ENCODE measurements at places on chromosomes 2 and 18. TPM values are rescaled to one million over a fixed set of nuclear protein-coding genes. Genes with fewer than 3 reads are reported as not detected.

The REG3G gene
- not detected for total RNA-seq

The SPHKAP gene
- not detected for total RNA-seq

The GALR1 gene
- total RNA-seq: not detected

The HOXD4 gene
- total RNA-seq: not detected

- H3K4me1 ChIP-seq: no peaks in the 10 kb centered on the region
- no peak overlapping the region for H3K4me3 ChIP-seq
- no peak for DNase-seq
- peaks cover 7% of the 10 kb centered on the region for H3K36me3 ChIP-seq
These were observed 32.3 kb downstream of the WDPCP start for GRCh38 chr2:63555931-63556330.

GRCh38 chr2:237732790-237733381 lies 65.7 kb upstream of the RBM44 start:
- H3K36me3 ChIP-seq: peaks cover 26% of the 10 kb centered on the region
- peak overlapping the region; percentile 28 for H3K27ac ChIP-seq
- H3K4me1 ChIP-seq: peaks cover 23% of the 10 kb centered on the region
- no peak for DNase-seq

DNA sequence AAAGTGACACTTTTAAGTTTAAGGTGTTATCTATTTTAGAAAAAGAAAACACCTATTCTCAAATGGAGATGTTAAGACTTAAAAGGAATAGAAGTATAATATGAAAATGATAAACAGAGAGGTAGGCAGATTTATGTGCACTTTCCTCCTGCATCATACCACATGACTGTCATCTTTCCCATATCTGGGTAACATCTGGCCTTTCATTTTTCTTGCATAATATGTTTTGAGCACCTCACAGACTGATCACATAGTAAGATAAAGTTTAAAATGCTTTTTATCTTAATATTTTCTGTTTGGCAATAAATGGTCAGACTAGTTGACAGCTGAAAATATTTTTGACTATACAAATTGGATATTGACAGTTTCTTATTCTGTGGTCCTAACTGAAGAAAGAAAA lies 1852.1 kb upstream of the PIK3C3 start:
- H3K27ac ChIP-seq: no peak overlapping the region
- H3K27me3 ChIP-seq: no peaks in the 10 kb centered on the region
- no peak overlapping the region for H3K4me3 ChIP-seq
- H3K4me1 ChIP-seq: no peaks in the 10 kb centered on the region

GRCh38 chr2:239399921-239400595 lies 762 bp downstream of the HDAC4 start:
- no peaks in the 10 kb centered on the region for H3K27me3 ChIP-seq
- DNase-seq: peak; percentile 25
- peaks cover 17% of the 10 kb centered on the region for H3K4me1 ChIP-seq
- no peaks in the 10 kb centered on the region for H3K36me3 ChIP-seq

DNA sequence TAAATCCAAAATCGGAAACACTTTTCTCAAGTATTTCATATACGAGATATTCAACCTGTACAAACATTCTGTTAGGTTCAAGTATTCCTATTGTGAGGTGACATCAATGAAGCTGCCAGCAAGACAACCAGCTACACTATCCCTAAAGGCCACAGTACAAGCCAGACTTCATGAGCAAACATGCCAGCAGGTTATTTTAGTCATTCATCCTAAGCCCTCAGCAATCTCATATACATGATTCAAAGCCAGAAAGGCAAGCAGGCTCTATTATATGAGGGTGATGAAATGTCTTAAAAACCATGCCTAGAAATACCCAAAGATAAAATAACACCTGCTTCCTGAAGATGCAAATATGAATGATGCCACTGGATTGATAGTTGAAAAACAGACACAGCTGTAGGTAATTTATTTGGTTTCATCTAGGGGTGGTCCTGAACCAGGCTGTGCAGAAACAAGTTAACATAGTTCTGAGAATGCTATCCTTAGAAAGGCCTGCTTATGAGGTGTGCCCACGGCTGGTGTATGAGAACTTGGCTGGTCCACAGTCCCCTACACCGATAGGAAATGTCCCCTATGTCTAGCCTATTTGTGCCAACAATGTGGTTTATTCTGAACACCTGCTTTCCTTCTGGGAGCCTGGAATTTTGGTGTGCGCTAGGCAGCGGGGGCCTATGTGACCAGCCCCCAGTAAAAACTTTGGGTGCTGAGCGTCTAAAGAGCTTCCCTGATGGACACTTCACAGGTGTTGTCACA lies 48.2 kb upstream of the KIDINS220 start:
- no peak overlapping the region for H3K4me3 ChIP-seq
- no peak for DNase-seq
- no peak overlapping the region for H3K27ac ChIP-seq
- H3K4me1 ChIP-seq: no peaks in the 10 kb centered on the region
- no peaks in the 10 kb centered on the region for H3K27me3 ChIP-seq

DNA sequence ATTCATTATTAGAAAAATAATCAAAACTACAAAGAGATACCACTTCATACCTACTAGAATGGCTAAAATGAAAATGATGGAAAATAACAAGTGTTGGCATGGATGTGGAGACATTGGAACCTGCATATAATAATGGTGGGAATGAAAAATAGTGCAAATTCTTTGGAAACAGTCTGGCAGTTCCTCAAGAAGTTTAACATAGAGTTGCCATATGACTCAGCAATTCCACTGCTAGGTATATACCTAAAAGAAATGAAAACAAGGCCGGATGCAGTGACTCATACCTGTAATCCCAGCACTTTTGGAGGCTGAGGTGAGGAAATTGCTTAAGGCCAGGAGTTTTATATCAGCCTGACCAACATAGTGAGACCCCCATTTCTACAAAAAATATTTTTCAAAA lies 41.6 kb upstream of the ACYP2 start:
- H3K36me3 ChIP-seq: no peaks in the 10 kb centered on the region
- H3K4me3 ChIP-seq: no peak overlapping the region
- DNase-seq: no peak
- no peaks in the 10 kb centered on the region for H3K27me3 ChIP-seq
- H3K4me1 ChIP-seq: no peaks in the 10 kb centered on the region

All from naive thymus-derived CD4-positive, alpha-beta T cell (primary cell).